BJ (cell line): ENCODE measurements at places on chromosomes 5 and 9.

DNA sequence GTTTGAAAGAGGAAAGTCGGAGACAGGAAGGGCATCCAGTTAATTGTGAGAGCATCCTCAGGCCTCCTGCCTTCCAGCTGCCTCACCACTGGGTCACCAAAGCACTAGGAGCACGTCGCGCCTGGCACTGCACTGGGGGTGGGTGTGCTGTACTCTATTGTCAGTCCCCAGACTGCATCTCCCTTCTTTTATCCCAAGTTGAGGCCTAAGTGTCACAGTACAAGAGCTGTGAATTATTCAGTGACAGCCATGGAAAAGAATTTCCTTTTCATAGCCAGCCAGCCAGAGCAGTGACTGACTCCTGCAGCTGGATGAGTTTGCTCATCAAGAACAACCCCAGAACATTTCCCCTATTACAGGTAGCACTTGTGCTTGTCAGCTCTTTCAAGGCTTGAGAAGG lies 16.3 kb downstream of the CLTA start:
- DNase-seq, result no peak

DNA sequence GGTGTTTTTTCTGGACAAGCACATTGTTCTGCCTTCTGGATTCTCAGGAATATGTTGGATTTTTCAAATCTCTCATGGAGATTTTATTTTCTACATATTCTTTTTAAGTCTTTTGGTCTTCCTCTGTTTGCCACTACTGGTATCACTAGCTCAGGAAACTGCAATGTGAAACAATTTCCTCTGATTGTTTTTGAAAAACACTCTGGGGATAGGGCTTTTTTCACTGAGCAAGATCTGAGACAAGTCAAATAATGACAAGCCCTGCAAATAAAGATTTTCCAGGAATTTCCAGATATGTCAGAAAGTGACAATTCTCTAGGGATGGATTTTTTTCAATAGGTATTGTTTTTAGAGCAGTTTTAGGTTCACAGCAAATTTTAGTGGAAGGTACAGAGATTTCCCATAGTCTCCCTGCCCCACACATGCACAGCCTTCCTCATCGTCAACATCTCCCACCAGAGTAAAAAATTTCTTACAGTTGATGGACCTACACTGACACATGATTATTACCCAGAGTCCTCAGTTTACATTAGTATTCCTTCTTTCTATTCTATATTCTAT lies 86.9 kb upstream of the TMEM161B start:
- DNase-seq, result no peak

DNA sequence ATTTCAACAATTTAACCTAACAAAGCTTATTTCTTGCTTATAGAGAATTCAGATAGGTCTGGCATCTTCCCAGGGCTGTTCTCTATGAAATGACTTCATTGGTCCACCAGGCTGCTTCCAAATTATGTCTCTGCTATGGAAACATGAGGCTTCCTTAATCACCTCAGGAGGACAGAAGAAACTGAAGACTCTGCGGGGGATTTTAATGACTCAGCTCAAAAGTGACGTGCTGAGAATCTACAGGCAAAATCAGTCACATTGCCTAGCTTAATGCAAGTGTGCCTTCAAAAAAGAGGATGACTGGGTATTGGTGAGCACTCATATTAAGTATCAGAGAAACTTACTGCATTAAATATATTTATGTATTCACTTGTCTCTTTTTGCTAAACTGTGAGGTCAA lies 315.5 kb upstream of the RGMB start:
- no peak for DNase-seq

DNA sequence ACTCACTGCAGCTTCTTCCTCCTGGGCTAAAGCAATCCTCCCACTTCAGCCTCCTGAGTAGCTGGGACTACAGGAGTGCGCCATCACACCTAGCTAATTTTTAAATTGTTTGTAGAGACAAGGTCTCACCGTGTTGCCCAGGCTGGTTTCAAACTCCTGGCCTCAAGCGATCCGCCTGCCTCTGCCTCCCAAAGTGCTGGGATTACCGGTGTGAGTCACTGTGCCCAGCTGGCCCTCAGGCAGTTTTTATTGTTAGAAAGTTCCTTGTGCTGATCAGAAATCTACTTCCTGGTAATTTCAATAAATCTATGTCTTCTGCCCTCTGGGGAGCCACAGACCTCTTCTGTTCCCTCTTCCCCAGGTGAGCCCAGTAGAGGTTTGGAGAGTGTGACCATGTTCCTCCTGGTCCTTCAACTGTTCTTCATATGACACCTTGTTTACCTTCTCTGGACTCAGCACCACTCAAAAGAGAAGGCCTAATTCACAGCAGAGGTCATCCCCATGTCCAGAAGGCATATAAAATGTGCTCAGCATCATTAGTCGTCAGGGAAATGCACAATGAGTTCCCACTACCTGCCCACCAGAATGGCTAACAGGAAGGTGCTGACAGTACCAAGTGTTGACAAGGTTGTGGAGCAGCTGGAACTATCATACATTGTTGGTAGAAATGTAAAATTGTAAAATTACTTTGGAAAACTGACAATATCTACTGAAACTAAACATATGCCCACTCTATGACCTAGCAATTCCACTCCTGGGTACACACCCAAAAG lies 10.4 kb downstream of the TMOD1 start:
- no peak for DNase-seq

- no peak for DNase-seq
Observed at GRCh38 chr9:115943431-115944165, 210.0 kb upstream of the PAPPA start.

- no peak for DNase-seq
Observed at GRCh38 chr9:130301483-130302286, 36.1 kb downstream of the HMCN2 start.

DNA sequence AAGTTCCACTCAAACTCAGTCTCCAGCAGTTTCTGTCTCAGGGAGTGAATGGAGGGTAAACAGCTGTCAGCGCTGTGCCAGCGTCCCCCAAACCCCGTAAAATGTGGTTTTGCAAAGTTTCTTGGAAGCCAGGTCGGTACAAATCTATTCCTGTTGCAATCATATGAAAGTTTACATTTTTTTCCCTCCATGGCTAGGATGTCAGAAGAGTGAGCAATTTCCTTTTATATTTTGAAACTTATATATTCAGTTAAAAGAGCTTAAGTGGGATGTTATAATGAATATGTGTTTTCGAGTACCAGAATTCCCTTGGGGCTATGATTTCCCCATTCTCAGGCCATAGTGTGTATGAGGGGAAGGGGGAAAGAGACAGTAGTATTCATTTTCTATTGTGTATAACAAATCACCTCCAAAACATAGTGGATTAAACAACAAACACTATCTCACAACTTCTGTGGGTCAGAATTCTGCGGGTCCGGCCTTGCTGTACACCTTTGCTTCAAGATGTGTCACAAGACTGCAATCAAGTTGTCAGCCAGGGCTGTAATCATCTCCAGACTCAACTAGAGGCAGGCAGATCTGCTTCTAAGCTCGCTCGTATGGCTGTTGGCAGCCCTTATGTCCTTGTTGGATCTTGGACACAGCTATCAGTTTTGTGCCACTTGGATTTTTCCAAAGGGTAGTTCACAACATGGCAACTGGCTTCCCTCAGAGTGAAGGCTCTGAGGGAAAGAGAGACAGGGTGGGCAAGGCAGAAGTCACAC lies 107.4 kb downstream of the SNX18 start:
- no peak for DNase-seq

DNA sequence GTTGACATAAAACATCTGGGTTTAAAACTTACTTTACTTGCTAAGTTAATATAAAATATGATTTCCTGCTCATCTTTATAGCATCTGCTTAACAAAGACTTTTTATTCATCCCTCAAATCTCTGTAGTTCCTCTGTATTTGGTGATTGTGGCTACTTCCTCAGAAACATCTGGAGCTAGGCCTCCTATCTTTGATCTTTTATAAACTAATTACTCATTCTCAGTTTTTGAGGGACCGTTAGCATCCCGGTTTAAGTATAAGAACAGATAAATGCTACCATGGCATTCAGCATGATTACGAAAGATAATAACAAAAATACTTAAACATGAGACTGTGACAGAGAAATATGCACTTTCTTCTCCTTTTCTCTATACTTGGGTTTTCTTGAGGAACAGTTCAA lies 85.3 kb downstream of the SLC38A9 start:
- DNase-seq, result no peak

GRCh38 chr9:26603617-26604016 lies 289.0 kb downstream of the CAAP1 start:
- DNase-seq, result no peak

DNA sequence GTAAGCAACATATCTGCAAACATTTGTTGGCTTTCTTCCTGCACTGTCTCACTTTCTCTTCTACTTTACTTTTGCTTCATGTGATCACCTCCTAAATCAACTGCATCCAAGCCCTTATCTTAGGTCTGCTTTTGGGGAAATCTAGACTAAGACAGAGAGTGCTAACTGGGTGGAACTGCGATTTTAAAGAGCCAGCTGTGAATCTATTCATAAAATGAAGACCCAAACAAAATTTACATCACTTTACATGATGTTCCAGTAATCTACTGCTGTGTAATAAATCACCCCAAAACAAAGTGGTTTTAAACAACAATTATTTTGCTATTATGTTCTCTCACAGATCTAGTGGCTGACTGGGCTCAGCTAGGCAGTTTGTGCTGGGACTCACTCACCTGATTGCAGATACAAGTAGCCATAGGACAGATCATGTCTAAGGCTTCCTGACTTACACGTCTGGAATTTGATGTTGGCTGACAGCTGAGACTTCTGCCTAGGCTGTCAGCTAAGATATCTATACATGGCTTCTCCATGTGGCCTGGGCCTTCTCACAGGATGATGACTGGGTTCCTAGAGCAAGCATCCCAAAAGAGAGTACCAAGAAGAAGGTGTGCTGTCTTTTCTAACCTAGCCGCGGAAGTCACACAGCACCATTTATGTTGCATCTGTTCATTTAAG lies 145.1 kb upstream of the TBCA start:
- DNase-seq, result no peak
